ENCODE measurements at places on chromosomes 5 and 9.

DNA sequence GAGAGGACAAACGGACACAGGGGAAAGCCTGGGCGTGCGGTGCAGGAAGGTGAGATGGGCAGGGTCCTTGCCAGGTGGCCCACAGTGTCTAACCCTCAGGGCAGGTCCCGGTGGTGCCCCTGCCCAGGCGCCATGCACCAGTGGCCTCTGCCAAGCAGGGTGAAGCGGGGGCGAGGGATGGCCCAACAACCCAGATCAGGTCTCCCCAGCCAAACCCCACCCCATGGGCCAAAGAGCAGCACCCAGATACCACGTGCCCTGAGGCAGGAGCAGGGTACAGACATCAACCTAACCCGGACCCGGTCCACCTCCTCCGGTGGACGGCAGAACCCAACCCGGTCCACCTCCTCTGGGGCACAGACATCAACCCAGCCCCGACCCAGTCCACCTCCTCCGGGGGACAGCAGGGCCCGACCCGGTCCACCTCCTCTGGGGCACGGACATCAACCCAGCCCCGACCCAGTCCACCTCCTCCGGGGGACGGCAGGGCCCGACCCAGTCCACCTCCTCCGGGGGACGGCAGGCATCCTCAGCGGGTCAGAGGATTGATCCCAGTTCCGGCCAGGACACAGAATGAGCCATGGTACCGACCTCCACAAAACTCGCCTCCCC is 12.8 kb downstream of the SLC12A7 start:
- no peak for DNase-seq
- no peaks in the 10 kb centered on the region for H3K36me3 ChIP-seq
- H3K4me3 ChIP-seq, result no peak overlapping the region
- peaks cover 11% of the 10 kb centered on the region for H3K4me1 ChIP-seq

DNA sequence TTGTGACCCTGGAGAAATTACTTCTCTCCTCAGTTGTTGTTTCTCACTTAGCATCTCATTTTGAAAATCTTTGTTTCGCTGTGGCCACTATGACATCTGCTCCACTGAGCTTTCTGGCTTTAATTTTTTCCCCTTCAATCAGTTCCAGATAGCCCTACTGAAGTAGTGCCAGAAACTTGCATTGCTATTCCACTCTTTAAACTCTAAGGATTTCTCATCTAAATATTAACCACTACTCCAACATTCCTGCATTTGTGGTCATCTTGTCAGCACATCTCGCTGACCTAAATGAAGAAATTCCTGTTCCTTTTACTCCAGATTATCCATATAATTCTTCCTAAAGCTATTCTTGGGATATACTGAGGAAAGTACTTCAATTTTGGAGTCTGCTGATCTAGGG is 15.3 kb upstream of the NOL6 start:
- no peak overlapping the region for H3K4me3 ChIP-seq
- no peaks in the 10 kb centered on the region for H3K36me3 ChIP-seq
- peaks cover 9% of the 10 kb centered on the region for H3K27me3 ChIP-seq
- no peak for DNase-seq
- H3K4me1 ChIP-seq, result peaks cover 3% of the 10 kb centered on the region

- DNase-seq, result no peak
- peaks cover 29% of the 10 kb centered on the region for H3K4me1 ChIP-seq
Observed at GRCh38 chr9:6782981-6783380, 25.2 kb downstream of the KDM4C start.

GRCh38 chr5:11139217-11139865 is 378.3 kb upstream of the DAP start:
- no peak overlapping the region for H3K4me3 ChIP-seq
- DNase-seq, result no peak

GRCh38 chr9:5720151-5720550 is 91.2 kb downstream of the RIC1 start:
- no peak for DNase-seq
- H3K36me3 ChIP-seq, result peaks cover 66% of the 10 kb centered on the region
- H3K27ac ChIP-seq, result no peak overlapping the region
- no peaks in the 10 kb centered on the region for H3K27me3 ChIP-seq
- H3K4me1 ChIP-seq, result no peaks in the 10 kb centered on the region
- H3K4me3 ChIP-seq, result no peak overlapping the region

DNA sequence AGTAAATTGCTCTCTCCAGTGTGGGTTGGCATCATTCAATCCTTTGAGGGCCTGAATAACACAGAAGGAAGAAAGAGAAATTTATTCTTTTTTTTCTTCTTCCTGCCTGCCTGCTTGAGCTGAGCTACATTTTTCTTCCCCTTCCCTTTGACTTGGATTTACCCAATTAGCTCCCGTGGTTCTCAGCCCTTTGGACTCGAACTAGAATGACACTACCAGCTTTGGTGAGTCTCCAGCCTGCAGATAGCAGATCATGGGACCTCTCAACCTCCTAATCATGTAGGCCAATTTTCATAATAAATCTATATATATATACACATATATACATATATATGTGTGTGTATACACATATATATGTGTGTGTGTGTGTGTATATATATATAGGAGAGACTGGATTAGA is 128.6 kb downstream of the ISOC1 start:
- no peak overlapping the region for H3K4me3 ChIP-seq
- H3K27me3 ChIP-seq, result no peaks in the 10 kb centered on the region
- H3K36me3 ChIP-seq, result no peaks in the 10 kb centered on the region
- H3K4me1 ChIP-seq, result no peaks in the 10 kb centered on the region

DNA sequence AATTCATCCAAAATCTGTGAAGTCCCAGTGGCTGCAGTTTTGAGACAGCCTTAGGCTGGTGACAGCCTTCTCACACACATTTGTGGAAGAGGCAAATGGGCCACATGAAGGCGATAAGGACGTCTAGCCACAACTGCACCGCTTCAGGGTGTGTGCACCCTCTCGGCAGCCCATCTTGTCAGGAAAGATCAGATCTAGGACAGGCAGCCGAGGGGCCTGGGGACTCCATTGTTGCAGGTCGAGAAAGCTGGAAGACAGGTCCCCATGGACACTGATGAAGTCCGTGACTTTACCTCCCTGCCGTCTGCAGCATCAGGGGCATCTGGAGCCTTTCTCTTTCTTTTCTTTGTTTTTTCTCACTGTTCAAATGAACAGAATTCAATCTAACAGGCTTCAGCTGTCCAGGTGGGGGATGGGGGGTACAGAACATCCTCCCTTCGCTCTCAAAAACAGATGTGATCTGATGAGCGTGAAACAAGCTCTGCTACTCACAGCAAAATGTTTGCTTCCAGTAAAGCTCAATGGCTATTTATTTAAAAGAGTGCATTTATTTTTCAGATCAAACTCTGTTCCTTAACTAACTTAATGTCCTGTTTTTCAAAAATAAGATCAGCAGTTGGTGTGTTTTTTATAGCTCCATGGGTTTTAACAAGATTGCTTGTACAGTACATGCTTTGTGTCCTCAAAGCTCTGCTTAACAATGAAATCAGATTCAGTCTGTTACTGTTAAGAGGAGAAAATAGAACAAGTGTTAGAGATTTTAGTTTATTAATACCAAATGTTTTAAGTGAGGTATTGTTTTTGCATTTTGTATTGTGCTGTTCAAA is 111.8 kb upstream of the OTULINL start:
- H3K4me1 ChIP-seq, result no peaks in the 10 kb centered on the region
- H3K27me3 ChIP-seq, result peaks cover 14% of the 10 kb centered on the region
- no peaks in the 10 kb centered on the region for H3K36me3 ChIP-seq
- no peak for DNase-seq
- H3K4me3 ChIP-seq, result no peak overlapping the region

- no peaks in the 10 kb centered on the region for H3K27me3 ChIP-seq
- H3K4me1 ChIP-seq, result peaks cover 12% of the 10 kb centered on the region
- no peak for DNase-seq
- H3K4me3 ChIP-seq, result no peak overlapping the region
Observed at GRCh38 chr9:136079211-136079915, 15.7 kb downstream of the NACC2 start.

DNA sequence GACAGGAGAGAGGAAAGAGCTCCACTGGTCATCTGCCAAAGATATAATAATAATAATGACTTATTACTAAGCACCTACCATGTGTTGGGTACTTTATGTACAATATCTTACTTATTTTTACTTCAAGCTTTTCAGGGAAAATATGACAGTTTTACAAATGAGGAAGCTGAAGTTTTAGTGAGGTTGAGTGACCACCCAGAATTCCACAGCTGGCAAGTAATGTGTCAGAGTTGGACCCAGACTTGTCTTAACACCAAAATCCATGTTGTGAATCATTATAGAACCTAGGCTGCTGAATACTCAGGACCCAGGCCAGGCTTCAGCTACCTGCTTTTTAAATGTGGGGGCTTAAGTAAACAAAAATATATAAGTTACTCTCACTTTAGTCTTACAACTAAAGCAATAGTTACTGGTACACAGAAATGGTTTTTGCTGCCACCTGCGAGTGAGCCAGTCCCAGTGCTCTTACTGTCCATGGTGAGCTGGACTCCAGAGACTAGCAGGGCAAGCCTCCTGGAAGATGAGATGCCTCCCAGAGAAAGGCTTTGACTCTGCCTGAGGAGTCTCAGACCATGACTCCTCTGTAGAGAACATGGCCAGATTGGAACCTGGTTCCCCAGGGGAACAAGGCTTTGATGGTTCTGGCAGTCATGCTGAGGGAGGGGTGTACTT is 29.9 kb downstream of the RUSC2 start:
- no peaks in the 10 kb centered on the region for H3K4me1 ChIP-seq
- no peak overlapping the region for H3K4me3 ChIP-seq
- H3K27me3 ChIP-seq, result no peaks in the 10 kb centered on the region
- H3K36me3 ChIP-seq, result no peaks in the 10 kb centered on the region

DNA sequence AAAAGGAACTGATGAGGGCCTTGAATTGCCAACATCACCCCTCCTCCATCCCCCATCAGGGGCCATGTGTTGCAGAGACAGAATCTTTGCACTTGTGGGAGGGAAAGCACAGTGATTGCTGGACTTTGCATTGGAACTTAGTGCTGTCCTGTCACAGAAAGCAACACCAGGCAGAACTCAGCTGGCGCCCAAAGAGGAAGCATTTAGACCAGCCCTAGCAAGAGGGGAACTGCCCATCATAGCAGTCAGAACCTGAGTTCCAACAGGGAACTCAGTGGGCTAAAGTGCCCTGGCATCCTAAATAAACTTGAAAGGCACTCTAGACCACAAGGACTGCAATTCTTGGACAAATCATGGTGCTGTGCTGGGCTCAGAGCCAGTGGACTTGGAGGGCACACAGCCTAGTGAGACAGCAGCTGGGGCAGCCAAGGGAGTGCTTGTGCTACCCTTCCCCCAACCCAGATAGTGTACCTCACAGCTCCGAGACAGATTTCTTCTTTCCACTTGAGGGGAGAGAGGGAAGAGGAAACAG is 128.1 kb downstream of the ACTL7B start:
- H3K36me3 ChIP-seq, result no peaks in the 10 kb centered on the region
- H3K27ac ChIP-seq, result no peak overlapping the region
- no peaks in the 10 kb centered on the region for H3K4me1 ChIP-seq
- H3K27me3 ChIP-seq, result no peaks in the 10 kb centered on the region
- no peak for DNase-seq
- no peak overlapping the region for H3K4me3 ChIP-seq

GRCh38 chr5:174945853-174946252 is 221.5 kb downstream of the MSX2 start:
- H3K36me3 ChIP-seq, result no peaks in the 10 kb centered on the region
- H3K27me3 ChIP-seq, result peaks cover 8% of the 10 kb centered on the region
- no peak overlapping the region for H3K4me3 ChIP-seq
- no peak overlapping the region for H3K27ac ChIP-seq
- DNase-seq, result no peak

DNA sequence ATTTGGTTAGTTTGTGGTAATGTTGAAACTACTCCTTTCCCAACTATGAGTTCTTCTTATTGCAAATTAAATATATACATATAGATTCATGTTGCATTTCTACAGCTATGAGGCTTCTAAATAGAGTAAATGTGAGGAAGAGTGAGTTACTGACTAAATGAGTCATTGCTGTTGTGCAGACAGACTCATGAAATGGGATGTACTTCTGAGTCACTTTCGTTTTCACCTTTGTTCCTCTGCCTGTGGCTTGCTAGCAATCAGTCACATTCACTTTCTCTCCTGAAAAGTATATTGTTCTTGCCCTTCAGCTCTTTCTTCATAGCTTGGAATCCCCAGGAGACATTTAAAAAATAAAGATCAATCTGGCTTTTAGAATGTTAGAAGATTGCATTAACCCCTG is 295.5 kb upstream of the SMC2 start:
- no peak overlapping the region for H3K27ac ChIP-seq
- H3K4me3 ChIP-seq, result no peak overlapping the region
- no peak for DNase-seq
- H3K36me3 ChIP-seq, result no peaks in the 10 kb centered on the region
- peaks cover 5% of the 10 kb centered on the region for H3K4me1 ChIP-seq

GRCh38 chr9:130990306-130990977 is 18.5 kb upstream of the LAMC3 start:
- H3K4me3 ChIP-seq, result no peak overlapping the region
- H3K27ac ChIP-seq, result no peak overlapping the region
- no peaks in the 10 kb centered on the region for H3K4me1 ChIP-seq
- no peaks in the 10 kb centered on the region for H3K27me3 ChIP-seq
- H3K36me3 ChIP-seq, result no peaks in the 10 kb centered on the region

- DNase-seq, result no peak
- peaks cover 11% of the 10 kb centered on the region for H3K36me3 ChIP-seq
- peak overlapping the region; percentile 94 for H3K4me3 ChIP-seq
- H3K27me3 ChIP-seq, result no peaks in the 10 kb centered on the region
- H3K27ac ChIP-seq, result peak overlapping the region; percentile 100
Observed at GRCh38 chr5:42995360-42995751, 44.8 kb downstream of the ANXA2R start.

- H3K27ac ChIP-seq, result no peak overlapping the region
- no peaks in the 10 kb centered on the region for H3K36me3 ChIP-seq
- no peaks in the 10 kb centered on the region for H3K4me1 ChIP-seq
- no peaks in the 10 kb centered on the region for H3K27me3 ChIP-seq
- no peak for DNase-seq
- H3K4me3 ChIP-seq, result no peak overlapping the region
Observed at GRCh38 chr5:124880903-124881697, 134.7 kb upstream of the ZNF608 start.

DNA sequence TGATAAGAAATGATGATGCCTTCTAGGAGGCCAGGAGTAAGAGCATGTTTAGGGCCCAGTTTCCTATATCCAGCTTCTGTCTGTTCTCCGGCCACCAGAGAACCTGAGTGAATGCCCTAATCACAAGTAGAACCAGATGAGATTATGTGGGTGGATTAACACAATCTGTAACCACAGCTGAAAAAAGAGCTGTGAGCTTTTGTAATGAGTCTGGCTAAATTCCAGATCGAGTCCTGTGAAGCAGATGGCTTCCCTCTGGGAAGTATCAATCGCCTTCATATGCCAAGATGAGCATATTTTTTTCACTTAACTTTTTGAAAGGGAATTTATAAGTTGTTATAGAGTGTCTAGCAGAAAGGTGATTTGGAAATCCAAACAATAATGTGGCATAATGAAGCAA is 99.8 kb downstream of the NNT start:
- H3K4me3 ChIP-seq, result no peak overlapping the region
- H3K4me1 ChIP-seq, result no peaks in the 10 kb centered on the region
- H3K36me3 ChIP-seq, result peaks cover 46% of the 10 kb centered on the region

- no peak for DNase-seq
- H3K4me3 ChIP-seq, result no peak overlapping the region
- peaks cover 28% of the 10 kb centered on the region for H3K4me1 ChIP-seq
- H3K27me3 ChIP-seq, result no peaks in the 10 kb centered on the region
- H3K36me3 ChIP-seq, result peaks cover 12% of the 10 kb centered on the region
Observed at GRCh38 chr9:126487856-126488255, 125.9 kb upstream of the LMX1B start.
